Upper lobe of left lung (tissue), 6 donors: ENCODE measurements at places on chromosomes 16 and 17. TPM values are rescaled to one million over a fixed set of nuclear protein-coding genes. Genes with fewer than 3 reads are reported as not detected.

Gene AIPL1
- not detected for total RNA-seq

Gene CHTF18
- total RNA-seq, result 4.1 TPM

Gene PIGL
- total RNA-seq, result 40.7 TPM

Gene TOX3
- 2.6 TPM for total RNA-seq

Gene G6PC1
- not detected for total RNA-seq

Gene ALDOC
- 6.3 TPM for total RNA-seq

Gene TMEM94
- 185 TPM for total RNA-seq

Gene KCNH6
- total RNA-seq, result not detected

Gene PRR29
- total RNA-seq, result 0.97 TPM

Gene IL4R
- 121 TPM for total RNA-seq

Gene GPRC5B
- 4.2 TPM for total RNA-seq

Gene TBC1D3L
- 14.0 TPM for total RNA-seq

DNA sequence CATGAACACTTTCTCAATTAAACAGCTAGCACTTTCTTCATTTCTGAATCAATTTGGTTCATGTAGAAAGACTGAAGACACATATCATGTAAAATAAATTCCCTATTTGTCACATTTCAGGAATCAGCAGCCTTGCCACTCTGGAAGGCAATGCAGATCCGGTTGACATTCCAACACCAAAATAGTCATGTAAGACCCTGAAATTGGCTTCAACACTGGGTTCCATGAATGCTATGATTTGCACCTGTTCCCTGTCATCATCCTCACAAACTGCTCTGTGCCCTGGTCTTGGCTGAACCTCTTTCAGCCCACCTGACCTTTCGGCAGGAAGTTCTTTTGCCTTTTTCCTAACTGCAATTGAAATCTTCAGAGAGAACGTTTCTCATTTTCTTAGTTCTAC, 156.9 kb downstream of the CDH8 start:
- no peak overlapping the region for H3K27ac ChIP-seq
- DNase-seq, result no peak
- no peaks in the 10 kb centered on the region for H3K4me1 ChIP-seq
- no peak overlapping the region for H3K4me3 ChIP-seq
- no peaks in the 10 kb centered on the region for H3K36me3 ChIP-seq
- H3K27me3 ChIP-seq, result no peaks in the 10 kb centered on the region

DNA sequence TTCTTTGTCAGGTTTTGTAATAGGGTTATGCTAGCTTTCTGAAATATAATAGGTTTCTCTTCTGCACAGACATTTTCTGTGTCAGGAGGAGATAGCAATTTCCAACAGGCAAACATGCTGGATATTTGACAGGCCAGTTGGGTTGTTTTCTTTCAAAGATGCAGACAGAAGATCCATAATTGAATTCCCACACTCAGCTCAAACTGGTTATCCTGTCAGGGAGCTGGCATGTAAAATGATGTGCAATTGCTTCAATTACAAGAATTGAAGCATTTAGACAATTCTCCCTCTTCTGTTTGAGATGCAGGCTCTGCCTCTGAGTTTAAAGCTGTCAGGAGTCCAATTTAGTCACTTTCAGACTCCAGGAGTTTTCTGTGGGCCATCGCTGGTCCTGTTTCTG, 146.2 kb upstream of the ZKSCAN2 start:
- no peaks in the 10 kb centered on the region for H3K27me3 ChIP-seq
- H3K4me3 ChIP-seq, result no peak overlapping the region
- no peak overlapping the region for H3K27ac ChIP-seq
- no peaks in the 10 kb centered on the region for H3K36me3 ChIP-seq
- no peaks in the 10 kb centered on the region for H3K4me1 ChIP-seq

DNA sequence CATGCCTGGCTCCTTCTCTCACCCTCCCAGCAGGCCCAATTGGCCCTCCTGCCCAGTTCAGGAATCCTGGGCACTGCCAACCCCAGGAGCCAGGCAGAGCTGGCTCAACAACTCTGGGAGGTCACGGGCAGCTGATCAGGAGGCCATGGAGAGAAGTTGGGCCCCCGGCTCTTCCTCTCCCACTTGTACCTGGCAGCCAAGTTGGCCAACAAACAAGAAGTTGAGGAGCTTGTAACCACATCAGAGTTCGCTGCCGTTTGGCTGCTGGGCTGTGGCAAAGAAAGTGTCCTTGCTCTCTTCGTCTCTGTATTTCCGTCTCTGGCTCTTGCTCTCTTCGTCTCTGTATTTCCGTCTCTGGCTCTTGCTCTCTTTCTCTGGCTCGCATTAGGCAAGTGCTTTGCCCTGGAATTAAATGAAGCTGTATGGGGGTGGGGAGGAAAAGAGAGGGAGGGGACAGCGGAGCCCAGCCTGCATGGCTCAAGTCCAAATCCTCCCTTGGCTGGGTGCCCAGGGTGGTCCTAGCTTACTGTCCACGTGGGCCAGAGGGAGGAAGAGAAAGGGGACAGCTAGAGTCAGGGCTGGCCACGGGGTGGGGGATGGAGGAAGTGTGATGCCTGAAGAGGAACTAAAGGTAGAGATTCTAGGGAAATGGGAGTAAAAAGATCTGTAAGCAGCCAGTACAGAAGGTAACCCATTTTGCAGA, 7.8 kb upstream of the TMEM132E start:
- no peaks in the 10 kb centered on the region for H3K4me1 ChIP-seq
- no peak for DNase-seq
- H3K27me3 ChIP-seq, result no peaks in the 10 kb centered on the region

DNA sequence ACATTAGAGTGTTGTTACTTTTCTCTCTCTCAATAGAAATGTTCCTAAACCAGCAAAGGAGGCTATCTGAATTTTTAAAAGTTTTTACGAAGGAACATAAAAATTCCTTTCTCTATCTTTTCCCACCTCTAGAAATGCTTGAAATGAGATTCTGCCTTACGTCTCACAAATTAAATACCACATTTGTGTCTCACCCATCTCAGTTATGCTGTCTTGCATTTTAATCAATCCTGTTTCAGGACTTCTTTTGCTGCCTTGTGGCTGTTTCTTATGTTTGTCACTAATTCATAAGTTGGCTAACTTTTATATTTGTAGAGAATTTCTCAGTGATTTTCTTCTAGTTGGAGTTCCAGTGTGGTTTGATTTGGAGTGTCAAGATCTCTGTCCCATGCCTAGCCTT, 3.5 kb downstream of the OMG start:
- no peaks in the 10 kb centered on the region for H3K4me1 ChIP-seq
- no peak for DNase-seq

DNA sequence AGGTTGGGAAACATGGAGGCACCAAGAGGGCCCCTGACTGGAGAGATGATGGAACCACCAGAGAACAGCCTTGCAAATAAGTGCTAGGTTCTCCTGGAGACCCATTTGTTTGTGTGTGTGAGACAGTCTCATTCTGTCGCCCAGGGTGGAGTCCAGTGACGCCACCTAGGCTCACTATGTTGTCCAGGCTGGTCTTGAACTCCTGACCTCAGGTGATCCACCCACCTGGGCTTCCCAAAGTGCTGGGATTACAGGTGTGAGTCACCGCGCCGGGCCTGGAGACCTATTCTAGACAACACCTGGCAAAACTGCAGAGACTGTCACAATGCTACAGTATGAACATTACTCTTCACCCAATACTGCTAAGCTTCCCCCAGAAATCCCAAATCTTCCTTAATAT, 1.5 kb downstream of the NPLOC4 start:
- no peak for DNase-seq
- H3K27me3 ChIP-seq, result no peaks in the 10 kb centered on the region
- H3K27ac ChIP-seq, result no peak overlapping the region
- no peaks in the 10 kb centered on the region for H3K36me3 ChIP-seq
- H3K4me1 ChIP-seq, result peaks cover 32% of the 10 kb centered on the region

GRCh38 chr17:30347488-30347887, 13.6 kb upstream of the TMIGD1 start:
- no peak overlapping the region for H3K27ac ChIP-seq
- no peaks in the 10 kb centered on the region for H3K27me3 ChIP-seq
- no peak overlapping the region for H3K4me3 ChIP-seq
- H3K4me1 ChIP-seq, result peaks cover 25% of the 10 kb centered on the region
- no peak for DNase-seq
- no peaks in the 10 kb centered on the region for H3K36me3 ChIP-seq

DNA sequence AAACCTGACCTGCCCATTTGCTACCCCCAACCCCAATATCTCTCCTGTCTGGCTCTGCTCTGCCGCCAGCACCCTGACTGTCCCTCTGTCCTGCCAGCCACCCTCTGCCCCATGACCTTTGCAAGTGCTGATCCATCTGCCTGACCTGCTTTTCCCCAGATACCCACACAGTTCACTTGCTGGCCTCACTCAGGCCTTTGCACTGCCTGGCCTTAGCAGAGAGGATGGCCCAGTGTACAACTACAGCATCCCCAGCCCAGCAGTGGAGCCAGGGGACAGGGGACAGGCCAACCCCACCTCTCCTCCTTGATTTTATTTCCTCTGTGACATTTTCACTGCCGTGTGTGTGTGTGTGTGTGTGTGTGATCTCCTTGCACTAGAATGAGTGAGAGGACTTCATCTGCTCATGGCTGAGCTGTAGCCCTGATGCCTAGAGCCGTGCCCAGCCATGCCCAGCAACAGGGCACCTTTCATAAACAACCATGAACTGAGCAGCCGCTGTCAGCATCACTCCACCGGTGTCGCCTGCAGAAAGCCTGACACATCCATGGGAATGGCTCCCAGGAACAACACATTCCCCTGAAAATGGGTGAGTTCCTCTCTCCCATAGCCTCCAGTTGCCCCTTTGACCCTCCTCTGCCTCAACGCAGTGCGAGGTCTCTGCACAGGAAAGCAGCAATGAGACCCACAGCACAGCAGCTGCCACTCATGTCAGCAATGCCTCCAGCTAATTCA, 36.0 kb upstream of the RBFOX3 start:
- no peaks in the 10 kb centered on the region for H3K36me3 ChIP-seq
- no peak for DNase-seq
- no peaks in the 10 kb centered on the region for H3K27me3 ChIP-seq
- H3K4me3 ChIP-seq, result no peak overlapping the region

DNA sequence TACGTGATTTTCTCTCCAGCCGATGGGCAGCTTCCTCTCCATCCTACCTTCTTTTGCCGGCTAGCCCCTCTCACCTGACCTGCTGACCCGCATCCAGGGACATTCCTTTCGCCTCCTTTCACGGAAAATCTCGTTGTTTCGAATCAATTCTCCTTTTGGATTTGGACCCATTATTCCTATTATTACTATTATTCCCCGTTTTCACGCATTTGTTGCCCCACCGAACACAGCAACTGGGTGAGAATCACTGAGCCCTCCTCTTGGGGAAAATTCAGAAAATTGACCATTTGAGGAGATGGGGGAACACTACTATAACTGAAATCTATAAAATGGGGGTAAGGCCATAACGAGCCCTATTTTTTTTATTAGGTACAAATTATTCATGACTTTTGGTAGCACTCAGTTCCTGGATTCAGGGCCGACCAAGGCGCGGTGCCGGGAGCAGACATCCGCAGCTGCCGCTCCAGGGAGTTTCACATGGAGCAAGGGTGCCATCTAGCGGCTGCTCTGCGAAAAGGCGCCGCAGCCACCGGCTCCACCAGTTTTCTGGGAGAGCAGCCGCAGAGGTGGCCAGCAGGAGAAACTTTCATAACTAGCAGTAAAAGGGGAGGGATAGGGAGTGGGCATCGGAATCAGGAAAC, 3.3 kb upstream of the HOXB8 start:
- H3K36me3 ChIP-seq, result no peaks in the 10 kb centered on the region
- no peak overlapping the region for H3K27ac ChIP-seq
- peaks cover 6% of the 10 kb centered on the region for H3K4me1 ChIP-seq
- DNase-seq, result peak; percentile 87
- H3K27me3 ChIP-seq, result peaks cover 82% of the 10 kb centered on the region
